ENCODE measurements at places on chromosomes 6 and 20. TPM values are rescaled to one million over a fixed set of nuclear protein-coding genes. Genes with fewer than 3 reads are reported as not detected.

HLA-G gene
- 0.52 TPM for total RNA-seq

- no peak overlapping the region for H3K4me3 ChIP-seq
- H3K27me3 ChIP-seq, result no peaks in the 10 kb centered on the region
- no peak for DNase-seq
- no peak overlapping the region for H3K27ac ChIP-seq
- H3K36me3 ChIP-seq, result no peaks in the 10 kb centered on the region
These were observed 46.5 kb upstream of the SHLD1 start for GRCh38 chr20:5703681-5704101.

GRCh38 chr6:3718407-3718806, 33.1 kb downstream of the PXDC1 start:
- no peaks in the 10 kb centered on the region for H3K27me3 ChIP-seq
- H3K4me3 ChIP-seq, result no peak overlapping the region
- H3K36me3 ChIP-seq, result no peaks in the 10 kb centered on the region
- no peak overlapping the region for H3K27ac ChIP-seq

DNA sequence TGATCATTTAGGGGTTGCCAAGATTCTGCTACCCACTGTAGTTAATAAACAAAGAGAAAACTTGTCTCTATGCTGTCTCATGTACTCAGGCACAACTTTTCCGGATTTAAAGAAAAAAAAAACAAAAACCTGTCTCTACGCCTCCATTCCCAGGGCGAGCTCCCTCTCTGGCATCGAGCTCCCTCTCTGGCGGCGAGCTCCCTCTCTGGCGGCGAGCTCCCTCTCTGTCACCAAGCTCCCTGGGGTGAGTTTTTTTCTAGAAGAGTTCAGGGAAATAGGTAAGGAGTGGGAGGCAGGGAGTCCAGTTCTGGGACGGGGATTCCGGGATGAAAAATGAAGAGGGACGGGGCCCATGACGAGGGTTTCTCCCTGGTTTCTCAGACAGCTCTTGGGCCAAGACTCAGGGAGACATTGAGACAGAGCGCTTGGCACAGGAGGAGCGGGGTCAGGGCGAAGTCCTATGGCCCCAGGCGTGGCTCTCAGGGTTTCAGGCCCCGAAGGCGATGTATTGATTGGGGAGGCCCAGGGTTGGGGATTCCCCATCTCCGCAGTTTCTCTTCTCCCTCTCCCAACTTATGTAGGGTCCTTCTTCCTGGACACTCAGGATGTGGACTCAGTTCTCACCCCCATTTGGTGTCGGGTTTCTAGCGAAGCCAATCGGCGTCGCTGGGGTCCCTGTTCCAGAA, 16.5 kb upstream of the HLA-A start:
- H3K4me1 ChIP-seq, result no peaks in the 10 kb centered on the region
- peak overlapping the region; percentile 55 for H3K4me3 ChIP-seq
- no peaks in the 10 kb centered on the region for H3K36me3 ChIP-seq
- H3K27me3 ChIP-seq, result no peaks in the 10 kb centered on the region
- DNase-seq, result peak; percentile 53

DNA sequence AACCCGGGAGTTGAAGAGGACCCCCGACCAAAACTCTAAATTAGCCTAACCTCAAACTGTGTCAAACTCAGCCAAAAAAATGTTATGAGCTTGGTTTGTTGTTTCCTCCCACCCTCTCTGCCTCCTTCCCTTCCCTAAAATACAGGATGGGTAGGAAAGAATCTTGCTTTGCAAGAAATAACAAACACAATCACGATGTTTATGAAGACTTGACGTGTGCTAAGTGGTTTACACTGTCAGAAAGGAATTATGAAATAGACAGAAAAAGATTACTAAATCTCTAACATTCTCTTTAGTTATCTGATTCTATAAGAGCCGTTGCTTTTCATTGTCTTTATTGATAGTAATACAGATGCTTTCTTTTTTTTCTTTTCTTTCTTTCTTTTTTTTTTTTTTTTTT, 285.1 kb downstream of the BMP7 start:
- no peaks in the 10 kb centered on the region for H3K27me3 ChIP-seq
- H3K4me3 ChIP-seq, result no peak overlapping the region
- H3K27ac ChIP-seq, result no peak overlapping the region
- H3K36me3 ChIP-seq, result no peaks in the 10 kb centered on the region
- no peak for DNase-seq

GINS1 gene
- not detected for total RNA-seq

- no peak overlapping the region for H3K27ac ChIP-seq
- H3K4me3 ChIP-seq, result no peak overlapping the region
- no peaks in the 10 kb centered on the region for H3K36me3 ChIP-seq
- H3K27me3 ChIP-seq, result no peaks in the 10 kb centered on the region
These were observed 7.4 kb downstream of the SLC22A1 start for GRCh38 chr6:160128879-160129516.

DNA sequence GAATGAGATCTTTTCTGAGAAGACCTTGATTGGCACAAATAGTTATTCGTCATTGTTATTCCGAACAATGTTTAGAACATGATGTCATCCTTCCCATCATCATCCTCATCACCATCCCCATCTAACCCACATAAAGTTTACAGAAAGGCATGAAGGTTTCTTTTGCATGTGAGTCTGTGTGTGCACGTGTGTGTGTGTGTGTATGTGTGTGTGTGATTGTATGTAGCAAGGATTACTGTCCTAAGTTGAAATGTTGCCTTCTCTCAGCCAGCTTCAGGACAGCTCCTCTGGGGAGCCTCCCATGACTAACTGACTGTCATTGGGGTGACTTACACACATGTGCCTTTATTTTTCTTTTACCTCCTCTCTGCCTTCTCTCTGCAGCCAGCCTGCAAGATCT, 113.5 kb downstream of the SLC22A3 start:
- H3K4me3 ChIP-seq, result no peak overlapping the region
- DNase-seq, result no peak
- H3K36me3 ChIP-seq, result no peaks in the 10 kb centered on the region
- no peaks in the 10 kb centered on the region for H3K27me3 ChIP-seq

- DNase-seq, result no peak
- no peaks in the 10 kb centered on the region for H3K4me1 ChIP-seq
- H3K36me3 ChIP-seq, result no peaks in the 10 kb centered on the region
- H3K27ac ChIP-seq, result no peak overlapping the region
- H3K27me3 ChIP-seq, result no peaks in the 10 kb centered on the region
- no peak overlapping the region for H3K4me3 ChIP-seq
These were observed 244.5 kb downstream of the PKHD1 start for GRCh38 chr6:51842804-51843378.

ME1 gene
- total RNA-seq, result 1.0 TPM

DNA sequence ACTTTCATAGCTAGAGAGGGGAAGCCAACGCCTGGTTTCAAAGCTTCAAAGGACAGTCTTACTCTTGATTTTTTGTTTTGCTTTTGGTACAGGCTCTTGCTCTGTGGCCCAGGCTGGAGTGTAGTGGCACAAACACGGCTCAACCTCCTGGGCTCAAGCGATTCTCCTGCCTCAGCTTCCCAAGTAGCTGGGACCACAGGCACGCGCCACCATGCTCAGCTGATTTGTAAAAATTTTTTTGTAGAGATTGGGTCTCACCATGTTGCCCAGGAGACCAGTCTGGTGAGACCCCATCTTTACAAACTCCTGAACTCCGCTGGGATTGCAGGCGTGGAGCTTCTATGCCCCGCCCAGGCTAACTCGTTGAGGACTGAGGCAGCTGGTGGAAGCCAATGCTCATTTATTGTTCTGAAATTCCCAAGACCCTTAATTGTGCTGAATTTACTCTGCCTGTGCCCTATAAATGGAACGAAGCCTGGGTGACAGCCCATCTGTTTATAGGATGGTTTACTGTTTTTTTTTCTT, 18.0 kb downstream of the SRSF3 start:
- no peak overlapping the region for H3K4me3 ChIP-seq
- no peaks in the 10 kb centered on the region for H3K27me3 ChIP-seq
- DNase-seq, result no peak

TRIM10 gene
- 0.69 TPM for total RNA-seq

DNA sequence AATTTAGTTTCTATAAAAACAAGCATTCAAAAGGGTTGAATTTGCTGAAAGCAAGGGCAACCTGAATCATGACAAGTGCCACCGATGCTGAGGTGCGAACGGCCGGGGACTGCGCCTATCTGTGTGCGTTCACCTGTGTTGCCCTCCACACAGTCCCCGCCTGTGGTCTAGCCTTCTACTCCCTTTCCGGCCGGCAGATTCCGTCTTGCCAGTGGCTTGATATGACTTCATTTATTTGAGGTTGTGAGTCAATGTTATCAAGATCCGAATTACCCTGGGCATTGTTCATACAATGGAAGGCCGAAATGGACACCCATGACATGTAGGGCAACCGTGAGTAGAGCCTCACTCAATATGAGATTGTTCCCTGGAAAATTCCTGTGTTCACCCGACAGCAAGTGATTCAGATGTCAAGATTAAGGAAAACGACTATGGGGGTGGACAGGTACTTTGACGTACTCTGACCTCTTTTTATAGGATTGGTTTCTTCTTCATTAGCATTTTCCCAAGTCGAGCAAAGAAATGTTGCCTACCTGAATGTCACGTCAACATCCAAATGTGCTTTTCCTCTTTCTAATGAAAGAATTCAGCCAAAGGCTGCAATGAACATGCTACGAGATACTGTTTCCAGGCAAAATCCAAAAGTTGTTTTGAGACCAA, 41.1 kb upstream of the NEDD9 start:
- H3K4me1 ChIP-seq, result peaks cover 4% of the 10 kb centered on the region
- no peak overlapping the region for H3K4me3 ChIP-seq
- no peaks in the 10 kb centered on the region for H3K36me3 ChIP-seq
- DNase-seq, result no peak
- H3K27ac ChIP-seq, result no peak overlapping the region

GRCh38 chr6:170253226-170253909, 37.5 kb downstream of the DLL1 start:
- H3K27ac ChIP-seq, result no peak overlapping the region
- no peaks in the 10 kb centered on the region for H3K4me1 ChIP-seq
- DNase-seq, result no peak
- no peak overlapping the region for H3K4me3 ChIP-seq
- H3K36me3 ChIP-seq, result no peaks in the 10 kb centered on the region
- no peaks in the 10 kb centered on the region for H3K27me3 ChIP-seq

- H3K27ac ChIP-seq, result peak overlapping the region; percentile 98
- no peaks in the 10 kb centered on the region for H3K36me3 ChIP-seq
- no peak for DNase-seq
- H3K27me3 ChIP-seq, result no peaks in the 10 kb centered on the region
- H3K4me3 ChIP-seq, result peak overlapping the region; percentile 87
These were observed 256 bp downstream of the CDK19 start for GRCh38 chr6:110815015-110815410.

DNA sequence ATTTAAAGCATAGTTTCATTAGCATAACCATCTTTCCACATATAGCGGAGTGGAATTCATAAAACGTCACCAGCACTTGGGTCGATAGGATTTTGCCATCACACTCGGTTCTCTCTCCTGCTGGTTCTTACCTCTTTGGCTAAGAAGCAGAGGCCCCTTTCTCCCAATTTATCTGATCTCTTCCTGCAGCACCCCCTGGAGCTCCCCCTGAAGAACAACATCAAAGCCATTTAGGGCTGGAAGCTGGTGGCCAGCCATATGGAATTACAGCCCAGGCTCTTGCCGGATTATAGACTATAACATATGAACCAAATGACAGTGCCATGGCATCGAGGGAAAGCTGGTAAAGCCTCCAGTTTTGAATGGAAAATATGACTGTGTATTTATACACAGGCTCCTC, 6.4 kb upstream of the KIF6 start:
- no peak overlapping the region for H3K27ac ChIP-seq
- H3K27me3 ChIP-seq, result no peaks in the 10 kb centered on the region
- no peaks in the 10 kb centered on the region for H3K36me3 ChIP-seq
- DNase-seq, result no peak
- H3K4me3 ChIP-seq, result no peak overlapping the region
- no peaks in the 10 kb centered on the region for H3K4me1 ChIP-seq

DNA sequence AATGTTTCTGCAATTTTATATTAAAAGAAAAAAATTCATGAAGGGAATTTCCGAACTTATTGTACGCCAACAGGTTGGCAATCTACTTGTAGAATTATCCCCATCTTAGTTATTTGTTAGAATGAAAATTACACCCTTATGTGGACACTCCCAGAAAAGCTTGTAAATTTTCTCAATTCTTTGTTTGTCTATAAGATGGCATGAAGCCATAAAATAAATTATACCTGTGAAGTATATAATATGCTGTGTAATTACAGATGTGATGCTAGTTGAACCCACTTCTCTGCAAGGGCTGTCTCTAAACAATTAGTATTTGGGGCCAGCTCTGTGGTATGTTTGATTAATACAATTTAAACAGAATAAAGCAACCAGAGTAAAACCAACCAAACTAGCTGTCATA, 52.1 kb upstream of the DSP start:
- no peak overlapping the region for H3K27ac ChIP-seq
- H3K36me3 ChIP-seq, result no peaks in the 10 kb centered on the region
- DNase-seq, result no peak
- no peak overlapping the region for H3K4me3 ChIP-seq
- no peaks in the 10 kb centered on the region for H3K27me3 ChIP-seq
- H3K4me1 ChIP-seq, result no peaks in the 10 kb centered on the region

DNA sequence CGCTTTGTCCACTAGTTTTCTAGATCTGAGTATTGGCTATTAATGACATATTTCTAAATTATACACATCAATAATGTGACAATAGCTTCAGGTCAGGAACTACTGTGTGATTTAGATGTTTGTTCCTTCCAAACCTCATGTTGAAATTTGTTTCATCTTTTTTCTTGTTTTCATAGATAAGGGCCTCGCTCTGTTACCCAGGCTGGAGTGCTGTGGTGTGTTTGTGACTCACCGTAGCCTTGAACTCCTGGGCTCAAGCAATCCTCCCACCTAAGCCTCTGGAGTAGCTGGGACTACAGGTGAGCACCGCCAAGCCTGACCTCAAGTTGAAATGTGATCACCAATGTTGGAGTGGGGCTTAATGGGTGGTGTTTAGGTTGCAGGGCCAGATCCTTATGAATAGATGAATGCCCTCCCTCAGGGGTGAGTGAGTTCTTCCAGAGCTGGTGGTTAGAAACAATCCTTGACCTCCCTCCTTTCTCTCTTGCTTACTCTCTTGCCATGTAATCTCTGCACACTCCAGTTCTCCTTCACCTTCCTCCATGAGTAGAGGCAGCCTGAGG, 5.9 kb upstream of the NQO2 start:
- no peaks in the 10 kb centered on the region for H3K4me1 ChIP-seq
- H3K27me3 ChIP-seq, result no peaks in the 10 kb centered on the region
- no peak overlapping the region for H3K4me3 ChIP-seq

- DNase-seq, result no peak
- no peaks in the 10 kb centered on the region for H3K36me3 ChIP-seq
- no peaks in the 10 kb centered on the region for H3K27me3 ChIP-seq
- H3K4me3 ChIP-seq, result no peak overlapping the region
- H3K4me1 ChIP-seq, result no peaks in the 10 kb centered on the region
- H3K27ac ChIP-seq, result no peak overlapping the region
These were observed 9.9 kb downstream of the RALGAPA2 start for GRCh38 chr20:20702330-20703245.

GRCh38 chr6:2688401-2689064, 62.2 kb downstream of the MYLK4 start:
- H3K4me1 ChIP-seq, result no peaks in the 10 kb centered on the region
- H3K4me3 ChIP-seq, result no peak overlapping the region
- H3K27me3 ChIP-seq, result no peaks in the 10 kb centered on the region
- DNase-seq, result no peak
- no peak overlapping the region for H3K27ac ChIP-seq

GRCh38 chr6:119112812-119113530, 34.5 kb upstream of the FAM184A start:
- H3K27ac ChIP-seq, result no peak overlapping the region
- H3K4me3 ChIP-seq, result no peak overlapping the region
- no peaks in the 10 kb centered on the region for H3K36me3 ChIP-seq
- H3K27me3 ChIP-seq, result no peaks in the 10 kb centered on the region
- H3K4me1 ChIP-seq, result no peaks in the 10 kb centered on the region
